Amniotic stem cell (primary cell): ENCODE measurements at places on chromosomes 12 and 14.

DNA sequence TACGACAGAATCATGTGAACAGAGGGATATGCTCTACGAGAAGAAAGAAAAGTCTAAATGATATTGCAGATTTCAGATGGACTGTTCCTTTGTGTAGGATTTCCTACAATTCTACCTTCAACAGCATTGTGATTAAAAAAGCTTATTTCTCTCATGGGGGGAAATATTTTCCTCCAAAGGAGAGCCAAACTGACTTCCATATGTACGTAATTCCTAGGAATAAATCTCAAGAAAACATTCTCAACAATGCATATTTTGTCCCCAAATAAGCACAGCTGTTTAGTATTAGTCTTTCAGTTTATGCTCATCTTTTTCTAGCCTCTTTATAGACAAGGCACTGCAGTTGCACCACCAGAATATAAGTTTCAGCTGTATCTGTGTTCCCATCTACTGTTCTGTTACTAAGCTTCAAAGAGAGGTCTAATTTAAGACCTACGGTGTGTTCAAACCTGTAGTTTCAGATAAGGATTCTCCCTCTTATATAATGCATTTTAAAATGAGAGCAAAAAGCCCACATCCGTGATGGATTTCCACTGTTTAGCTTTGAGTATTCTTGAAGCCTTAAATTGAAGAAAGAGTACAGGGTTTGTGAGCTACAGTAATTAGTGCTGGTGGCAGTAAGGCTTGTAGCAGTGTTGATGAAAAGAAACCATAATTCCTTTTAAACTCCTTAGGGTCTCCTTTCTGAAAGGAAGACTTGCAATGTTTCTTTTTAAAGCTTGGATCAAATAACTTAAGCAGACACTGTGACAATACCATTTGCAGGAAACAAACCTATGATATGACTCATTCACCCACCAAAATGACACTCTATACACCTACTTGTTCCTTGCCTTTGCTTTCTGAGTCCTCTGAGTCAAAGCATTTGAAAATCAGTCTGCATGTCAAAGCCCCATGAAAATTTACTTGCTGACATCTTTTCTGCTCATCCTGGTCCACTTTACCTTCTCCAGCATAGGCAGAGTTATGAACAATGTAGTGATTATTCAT, 754.1 kb downstream of the NOVA1 start:
- no peak for DNase-seq

DNA sequence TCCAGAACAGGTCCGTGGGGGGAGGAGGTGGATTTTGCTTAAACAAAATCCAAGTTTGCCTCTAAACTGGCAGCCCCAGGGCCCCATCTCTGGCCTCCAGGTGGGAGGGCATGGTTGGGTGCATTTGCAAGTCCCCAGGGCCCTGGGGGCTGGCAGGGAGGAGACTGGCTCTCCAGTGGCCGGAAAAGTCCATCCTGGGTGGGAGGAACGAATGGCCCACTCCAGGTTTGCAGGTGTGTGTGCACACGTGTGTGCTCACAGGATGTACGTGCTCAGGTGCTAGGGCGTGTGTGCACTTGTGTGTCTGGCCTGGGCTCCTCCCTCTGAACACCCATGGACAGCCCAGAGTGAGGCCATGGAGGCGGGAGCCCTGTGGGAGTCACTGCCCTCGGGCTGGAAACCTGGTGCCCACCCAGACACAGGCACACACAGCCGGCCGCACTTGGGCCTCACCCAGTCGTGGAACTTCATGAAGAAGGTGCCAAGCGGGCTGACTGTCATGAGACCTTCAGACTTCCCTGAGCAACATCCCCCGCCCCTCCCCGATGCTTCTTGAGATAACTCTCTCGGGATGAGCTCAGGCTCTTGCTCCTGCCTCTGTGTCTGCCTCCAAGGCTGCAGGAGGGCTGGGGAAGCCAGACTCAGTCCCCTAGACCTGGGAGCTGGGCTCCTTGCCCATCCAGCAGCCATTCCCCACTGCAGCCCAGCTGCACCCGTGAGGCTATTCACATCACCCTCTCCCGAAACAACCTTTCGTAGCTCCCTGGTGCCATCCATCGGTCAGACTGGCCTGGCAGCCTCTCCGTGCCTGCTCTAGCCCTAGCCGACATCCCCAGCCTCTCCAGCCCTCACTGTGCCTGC, 9.4 kb downstream of the AHNAK2 start:
- DNase-seq, result no peak

DNA sequence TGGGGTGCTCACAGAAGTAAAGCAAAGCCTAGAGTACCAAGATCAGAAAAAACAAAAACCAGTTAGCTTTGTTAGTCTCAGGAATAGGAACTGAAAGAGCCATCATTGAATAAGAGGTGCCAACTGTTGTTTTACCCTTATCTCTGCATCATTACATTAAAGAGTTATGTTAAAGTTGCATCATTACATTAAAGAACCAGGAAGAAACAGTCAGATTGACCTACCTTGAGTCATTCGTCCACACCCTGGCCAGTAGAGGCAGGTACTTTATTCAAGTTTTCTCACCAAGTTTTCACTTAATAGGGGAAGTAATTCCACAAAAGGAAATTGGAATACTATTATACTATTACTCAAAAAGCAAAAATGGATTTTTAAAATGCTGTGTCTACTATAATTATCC, 121.7 kb upstream of the CNOT2 start:
- no peak for DNase-seq

DNA sequence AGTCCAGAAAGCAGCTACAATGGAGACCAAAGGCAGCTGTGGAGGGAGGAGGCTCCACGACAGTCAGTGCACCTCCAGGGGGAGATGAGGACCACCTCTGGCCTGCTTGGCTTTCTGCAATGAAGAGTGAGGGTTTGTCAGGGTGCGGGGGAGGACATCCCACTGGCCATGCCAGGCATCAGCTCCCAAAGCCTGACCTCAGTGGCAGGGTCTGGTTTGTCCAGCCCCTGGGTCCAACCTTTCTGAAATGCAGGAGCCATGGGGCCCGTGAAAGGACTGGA, 35.2 kb downstream of the SLC6A12 start:
- DNase-seq, result no peak

GRCh38 chr14:105793836-105794235, 267.5 kb downstream of the TMEM121 start:
- no peak for DNase-seq

DNA sequence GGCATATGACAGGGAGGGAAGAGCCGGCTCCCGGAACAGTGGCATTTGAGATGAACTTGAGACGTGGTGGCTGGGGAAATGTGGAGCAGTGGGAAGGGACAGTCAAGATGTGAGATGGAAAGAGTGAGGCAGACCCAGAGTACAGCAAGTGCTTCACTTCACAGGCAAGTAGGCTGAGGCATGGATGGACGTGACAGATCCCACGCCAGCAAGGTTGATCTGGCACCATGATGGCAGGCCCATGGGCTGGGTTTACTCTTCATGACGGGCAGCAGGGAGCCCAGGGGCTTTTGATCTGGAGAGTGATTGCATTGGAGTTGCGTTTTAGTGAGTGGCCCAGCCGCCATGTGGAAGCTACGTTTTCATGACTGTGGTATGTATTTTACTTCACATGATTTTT, 17.9 kb upstream of the EML1 start:
- no peak for DNase-seq

GRCh38 chr14:54804538-54805041, 98.0 kb downstream of the GCH1 start:
- DNase-seq, result no peak

- no peak for DNase-seq
Measured at GRCh38 chr12:81245458-81245857, 167.6 kb downstream of the ACSS3 start.

GRCh38 chr12:32964981-32965585, 68.5 kb upstream of the PKP2 start:
- no peak for DNase-seq

DNA sequence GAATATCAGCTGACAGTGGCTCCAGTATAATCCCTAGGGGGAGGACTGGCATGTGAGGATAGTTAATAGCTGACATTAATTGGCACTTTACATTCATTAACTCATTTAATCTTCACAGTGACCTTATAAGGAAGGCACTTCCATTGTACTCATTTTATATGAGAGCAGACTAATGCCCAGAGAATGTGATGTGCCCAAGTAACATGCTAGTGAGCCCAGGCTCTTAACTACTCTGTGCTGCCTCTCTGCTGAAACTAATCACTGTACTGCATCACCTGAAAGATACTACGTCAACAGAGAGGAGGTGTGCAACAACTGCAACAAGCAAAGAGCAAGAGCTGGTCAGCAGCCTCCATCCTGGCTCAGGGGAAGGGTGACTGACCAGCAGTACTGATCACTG, 40.1 kb downstream of the GALNT4 start:
- DNase-seq, result no peak
